Dorsolateral prefrontal cortex (tissue), 122 donors: ENCODE measurements at places on chromosomes 3 and 15. TPM values are rescaled to one million over a fixed set of nuclear protein-coding genes. Genes with fewer than 3 reads are reported as not detected.

- no peak for DNase-seq
Observed at GRCh38 chr3:12234192-12234591, 54.7 kb upstream of the PPARG start.

GRCh38 chr15:40716165-40716564, 21.2 kb downstream of the RAD51 start:
- no peak for DNase-seq

- no peak for DNase-seq
Observed at GRCh38 chr3:98568402-98568801, 25.0 kb downstream of the CPOX start.

DNA sequence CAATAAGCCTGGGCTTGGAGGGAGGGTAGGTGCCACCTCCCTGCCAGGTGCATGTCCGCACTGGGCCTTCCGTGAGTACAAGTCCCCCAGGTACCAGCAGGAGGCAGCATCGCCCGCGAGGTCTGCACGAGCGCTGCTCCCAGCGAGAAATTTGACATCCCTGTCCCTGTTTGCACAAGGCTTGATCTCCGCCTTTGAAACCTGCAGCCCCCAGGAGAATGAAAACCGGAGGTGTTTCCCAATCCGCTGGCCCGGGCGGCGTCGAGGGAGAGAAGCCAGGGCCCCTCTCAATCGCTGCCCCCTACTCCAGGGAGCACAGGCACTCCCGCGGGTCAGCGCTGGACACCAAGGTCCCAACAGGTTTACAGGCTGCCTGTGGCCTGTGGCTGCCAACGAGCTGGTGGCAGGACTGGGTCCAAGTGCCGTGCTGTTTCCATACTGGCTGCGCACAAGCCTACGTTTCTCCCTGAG, 961 bp downstream of the HAPLN3 start:
- no peak for DNase-seq

DNA sequence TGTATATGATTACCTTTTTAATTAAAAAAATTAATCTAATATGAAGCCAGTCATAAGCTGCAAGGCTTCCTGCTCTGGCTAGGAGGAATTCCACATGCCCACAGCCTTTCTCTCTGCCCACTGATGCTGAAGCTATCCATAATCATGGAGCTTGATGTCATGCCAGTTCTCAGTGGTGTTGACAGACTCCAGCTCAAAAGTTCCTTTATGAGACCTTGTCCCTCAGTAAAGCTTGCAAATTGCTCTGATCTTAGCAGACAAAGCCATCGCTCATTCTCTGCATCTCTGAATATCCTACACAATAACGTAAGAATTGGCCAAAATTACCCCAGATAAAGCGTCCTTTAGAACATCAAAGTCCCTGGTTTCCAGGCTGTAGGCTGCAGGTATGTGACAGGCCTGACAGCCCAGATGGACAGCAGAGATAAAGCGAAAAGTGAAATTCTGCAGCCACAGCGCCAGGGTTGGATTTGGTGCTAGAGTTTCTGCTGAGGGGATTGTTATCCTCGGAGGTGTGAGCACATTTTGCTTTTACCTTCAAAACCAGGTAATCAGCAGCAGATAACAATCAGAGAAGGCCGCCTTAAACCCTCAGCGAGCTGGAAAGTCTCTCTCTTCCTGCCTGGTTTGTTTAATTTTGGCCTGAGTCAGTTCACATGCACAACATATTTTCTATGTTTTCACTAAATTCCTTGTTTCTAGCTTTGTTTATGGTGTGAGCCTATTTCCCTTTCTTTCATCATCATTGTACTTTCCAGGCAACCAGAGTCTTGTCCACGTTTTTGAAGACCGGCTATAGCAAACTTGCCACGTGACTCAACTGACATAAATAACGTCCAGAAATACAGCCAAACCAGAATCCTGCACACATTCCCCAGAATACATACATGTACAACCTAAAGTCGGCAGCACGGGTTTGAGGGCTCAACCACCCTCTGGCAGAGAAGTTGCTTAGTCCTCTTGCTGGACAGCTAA, 36.6 kb upstream of the ALDH1A3 start:
- no peak for DNase-seq

Gene AMIGO3
- total RNA-seq: not detected

Gene CAMKV
- 158 TPM for total RNA-seq
